Ovary (tissue), 10 donors: ENCODE measurements at places on chromosomes 6 and 20.

DNA sequence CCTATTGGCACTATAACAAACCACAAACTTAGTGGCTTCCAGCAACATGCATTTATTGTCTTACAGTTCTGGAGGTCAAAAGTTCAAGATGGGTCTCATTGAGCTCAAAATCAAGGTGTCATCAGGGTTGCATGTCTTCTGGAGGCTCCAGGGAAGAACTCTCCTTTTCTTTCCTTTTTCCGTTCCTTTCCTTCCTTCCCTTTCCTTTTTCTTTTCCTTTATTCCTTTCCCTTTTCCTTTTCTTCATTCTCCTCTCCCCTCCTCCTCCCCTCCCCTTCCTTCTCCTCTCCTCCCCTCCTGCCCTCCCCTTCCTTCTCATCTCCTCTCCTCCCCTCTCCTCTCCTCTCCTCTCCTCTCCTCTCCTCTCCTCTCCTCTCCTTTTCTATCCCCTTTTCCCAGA, 460.2 kb upstream of the CDH4 start:
- H3K36me3 ChIP-seq = no peaks in the 10 kb centered on the region
- H3K27me3 ChIP-seq = no peaks in the 10 kb centered on the region
- H3K4me1 ChIP-seq = no peaks in the 10 kb centered on the region

DNA sequence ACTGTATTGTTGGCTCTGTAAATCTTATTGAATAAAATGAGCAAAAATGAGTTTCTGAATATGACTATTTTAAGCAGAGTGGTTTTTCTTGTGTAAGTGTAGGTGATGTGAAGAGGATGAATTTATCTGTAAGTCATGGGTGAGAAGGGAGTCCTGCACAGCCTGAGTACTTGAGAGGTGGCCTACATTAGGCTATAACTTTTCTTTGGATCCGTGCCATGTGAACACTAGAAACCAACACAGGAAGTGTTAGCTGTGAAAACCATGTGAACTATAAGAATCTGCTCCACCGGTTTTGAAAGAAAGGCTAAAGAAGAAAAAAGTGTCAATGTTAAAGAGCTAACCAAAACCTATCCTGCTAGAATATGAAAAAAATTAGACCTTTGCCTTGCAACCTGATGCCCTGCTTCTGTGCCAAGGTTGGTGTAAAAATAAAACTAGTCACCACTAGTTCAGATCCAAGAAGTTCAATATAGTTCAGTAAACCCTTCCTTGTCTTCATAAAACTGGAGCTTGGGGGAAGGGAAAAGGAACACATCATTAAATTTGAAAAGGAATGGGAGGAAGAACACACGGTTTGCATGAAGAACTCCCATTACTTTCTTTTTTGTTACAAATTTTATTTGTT, 21.3 kb downstream of the PLCB1 start:
- DNase-seq = no peak
- no peaks in the 10 kb centered on the region for H3K4me1 ChIP-seq

GRCh38 chr6:79713701-79714322, 82.7 kb downstream of the SH3BGRL2 start:
- peak; percentile 58 for DNase-seq
- H3K27me3 ChIP-seq = no peaks in the 10 kb centered on the region
- no peak overlapping the region for H3K4me3 ChIP-seq
- no peaks in the 10 kb centered on the region for H3K36me3 ChIP-seq
- H3K4me1 ChIP-seq = no peaks in the 10 kb centered on the region

- no peak for DNase-seq
- H3K27me3 ChIP-seq = no peaks in the 10 kb centered on the region
- no peak overlapping the region for H3K4me3 ChIP-seq
- H3K36me3 ChIP-seq = no peaks in the 10 kb centered on the region
- H3K27ac ChIP-seq = no peak overlapping the region
These were observed 62.0 kb downstream of the VGLL2 start for GRCh38 chr6:117327149-117328004.

DNA sequence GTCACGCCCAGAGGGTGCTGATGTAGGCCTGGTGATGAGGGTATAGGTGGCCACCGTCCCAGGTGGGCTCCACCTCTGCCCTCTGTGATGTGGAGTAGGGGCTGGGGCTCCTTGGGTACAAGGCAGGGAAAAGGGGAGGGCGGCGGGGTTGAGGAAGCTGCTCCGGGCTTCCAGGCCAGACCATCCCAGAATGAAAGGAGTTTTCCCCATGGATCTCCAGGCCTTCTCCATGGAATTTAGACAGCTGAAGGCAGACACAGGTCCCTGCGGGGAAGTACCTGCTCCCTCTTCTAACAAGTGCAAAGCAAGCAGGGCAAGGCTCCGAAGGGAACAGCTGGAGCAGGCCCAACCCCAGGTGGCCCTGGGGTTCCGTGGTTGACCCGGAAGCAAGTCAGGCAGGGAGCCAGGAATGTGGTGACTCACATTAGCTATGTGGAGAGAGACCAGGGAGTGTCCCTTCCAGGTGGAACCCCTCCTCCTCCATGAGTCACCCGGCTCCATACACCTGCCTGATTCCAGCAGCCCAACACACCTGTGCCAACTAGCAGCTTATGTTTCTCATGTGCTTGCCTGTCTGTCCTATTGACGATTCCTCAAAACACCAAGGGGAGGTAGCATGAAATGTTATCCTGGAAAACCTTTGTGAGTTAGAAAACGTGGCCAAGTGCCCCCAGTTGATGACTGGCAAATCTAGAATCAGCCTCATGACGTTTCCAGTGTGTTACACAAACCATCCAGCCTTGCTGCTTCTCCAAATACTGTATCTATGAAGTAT, 59.7 kb upstream of the SNX9 start:
- no peaks in the 10 kb centered on the region for H3K36me3 ChIP-seq
- peak; percentile 54 for DNase-seq
- no peaks in the 10 kb centered on the region for H3K27me3 ChIP-seq
- H3K4me1 ChIP-seq = peaks cover 10% of the 10 kb centered on the region

DNA sequence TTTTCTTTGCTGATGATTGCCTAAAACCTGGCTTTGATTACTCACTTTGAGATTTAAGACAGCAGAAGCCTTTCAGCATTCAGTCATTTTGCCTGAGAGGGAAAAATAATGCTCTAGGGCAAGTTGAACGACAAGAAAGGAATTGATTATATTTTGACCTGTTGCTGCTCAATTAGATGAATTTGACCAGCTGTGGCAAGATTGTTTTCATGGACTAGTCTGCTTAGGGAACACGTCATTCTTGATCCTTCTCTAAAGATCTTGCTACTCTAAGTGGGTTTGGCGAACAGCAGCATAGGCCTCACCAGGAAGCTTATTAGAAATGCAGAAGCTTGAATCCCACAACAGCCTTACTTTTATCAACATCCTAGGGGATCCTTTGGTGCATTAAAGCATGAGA, 59.7 kb upstream of the PHACTR1 start:
- DNase-seq = no peak
- H3K4me1 ChIP-seq = no peaks in the 10 kb centered on the region
- no peak overlapping the region for H3K4me3 ChIP-seq
- no peak overlapping the region for H3K27ac ChIP-seq

- no peak overlapping the region for H3K27ac ChIP-seq
- H3K4me1 ChIP-seq = peaks cover 3% of the 10 kb centered on the region
- DNase-seq = no peak
These were observed 15.6 kb downstream of the COMMD7 start for GRCh38 chr20:32727683-32728082.

DNA sequence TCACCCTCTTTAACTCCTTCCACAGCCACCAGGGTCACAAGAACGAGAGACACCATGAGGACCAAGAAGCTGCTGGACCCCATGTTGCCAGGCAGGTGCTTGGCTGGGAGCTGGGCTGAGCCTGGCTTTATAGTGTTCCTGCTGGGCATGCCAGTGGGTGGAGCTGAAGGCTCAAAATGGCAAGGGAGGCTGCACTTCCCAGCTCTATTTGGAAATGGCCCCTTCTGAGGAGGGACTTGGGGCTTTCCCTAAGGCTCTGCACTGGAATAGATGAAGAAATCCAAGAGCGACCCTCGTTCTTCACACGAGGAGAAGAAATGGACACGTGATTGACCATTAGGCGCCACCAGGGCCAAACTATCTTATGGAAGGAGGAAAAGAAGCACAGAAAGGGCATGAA, at the start of gene WFDC12:
TSS of gene WFDC12 (minus strand) at position 101 of the 400 bp plus-strand sequence. CDS start at position 83, 18 bp downstream.
- H3K27ac ChIP-seq = no peak within 1 kb of the TSS
- no peak within 1 kb of the TSS for H3K4me3 ChIP-seq
- H3K36me3 ChIP-seq = no peaks in the 10 kb centered on the region
- no peaks in the 10 kb centered on the region for H3K4me1 ChIP-seq
- no peaks in the 10 kb centered on the region for H3K27me3 ChIP-seq

DNA sequence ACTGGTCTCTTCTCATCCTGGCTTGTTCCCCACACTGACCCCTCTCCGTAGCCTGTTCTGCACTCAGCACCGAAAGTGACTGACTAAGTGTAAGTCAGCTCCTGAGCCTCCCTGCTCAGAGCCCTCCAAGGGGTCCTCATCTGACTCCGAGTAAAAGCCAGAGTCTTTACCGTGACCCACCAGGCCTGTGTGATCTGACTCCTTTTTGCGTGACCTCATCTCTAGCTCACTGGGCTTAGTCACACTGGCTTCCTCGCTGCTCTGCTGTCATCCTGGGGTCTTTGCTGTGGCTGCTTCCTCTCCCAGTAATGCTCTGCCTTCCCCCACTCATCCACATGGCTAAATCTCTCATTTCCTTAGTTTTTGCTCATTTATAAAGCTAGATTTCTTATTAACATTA, 116.6 kb downstream of the PLCB4 start:
- no peaks in the 10 kb centered on the region for H3K36me3 ChIP-seq
- no peaks in the 10 kb centered on the region for H3K4me1 ChIP-seq
- H3K27me3 ChIP-seq = no peaks in the 10 kb centered on the region
- no peak overlapping the region for H3K4me3 ChIP-seq
- H3K27ac ChIP-seq = no peak overlapping the region

DNA sequence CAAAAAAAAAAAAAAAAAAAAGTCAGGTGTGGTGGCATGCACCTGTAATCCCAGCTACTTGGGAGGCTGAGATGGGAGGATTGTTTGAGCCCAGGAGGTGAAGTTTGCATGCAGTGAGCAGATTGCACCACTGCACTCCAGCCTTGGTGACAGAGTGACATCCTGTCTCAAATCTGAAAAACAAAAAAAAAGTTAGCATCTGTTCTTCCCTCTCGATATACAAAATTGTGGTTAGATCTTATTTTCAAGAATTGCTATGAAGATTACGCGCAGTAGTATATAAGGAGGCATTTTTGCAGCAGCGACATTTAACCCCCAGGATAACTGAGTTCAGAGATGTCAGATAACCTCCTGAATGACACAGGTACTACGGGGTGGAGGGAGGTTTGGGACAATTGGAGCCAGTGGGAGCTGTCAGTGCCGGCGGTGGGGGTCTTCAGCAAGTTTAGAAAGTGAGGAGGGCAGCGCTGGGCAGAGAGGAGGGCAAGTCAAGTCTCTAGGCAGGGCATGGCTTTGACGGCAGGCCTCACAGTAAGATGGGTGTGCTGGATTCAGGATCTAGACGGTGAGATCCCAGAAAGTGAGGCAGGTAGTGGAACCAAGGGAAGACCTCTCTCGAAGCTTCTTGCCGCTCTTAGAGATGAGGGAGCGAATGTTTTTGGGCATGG, 26.2 kb upstream of the MRPS18A start:
- H3K36me3 ChIP-seq = no peaks in the 10 kb centered on the region
- no peaks in the 10 kb centered on the region for H3K27me3 ChIP-seq
- DNase-seq = no peak
- no peak overlapping the region for H3K27ac ChIP-seq
- H3K4me1 ChIP-seq = peaks cover 26% of the 10 kb centered on the region
